ENCODE measurements at places on chromosomes 11 and 22.
A peak's percentile ranks its signal among the peaks of the same experiment; 100 is the strongest.

GRCh38 chr22:36292823-36293530 lies 40.0 kb downstream of the APOL1 start:
- no peak for DNase-seq

DNA sequence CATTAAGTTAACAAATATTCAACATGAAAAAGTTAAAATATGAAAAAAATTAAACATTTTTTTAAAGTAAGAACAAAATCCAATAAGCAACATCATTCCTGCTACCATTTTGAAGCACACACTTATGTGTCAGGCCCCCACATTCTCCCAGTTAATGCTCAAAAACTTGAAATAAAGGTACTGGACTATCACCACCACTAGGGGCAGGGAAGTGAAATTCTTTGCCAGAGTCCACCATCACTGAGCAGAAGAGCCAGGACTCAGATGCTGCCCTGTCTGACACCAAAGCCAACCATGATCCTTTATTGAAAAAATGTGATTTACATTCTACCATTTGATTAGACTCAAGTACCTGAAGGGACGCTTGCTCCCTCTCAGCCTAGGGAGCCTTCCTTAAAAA lies 39.1 kb downstream of the PITPNB start:
- no peak for DNase-seq

- no peak for DNase-seq
Observed at GRCh38 chr22:32063701-32064100, 20.6 kb downstream of the SLC5A1 start.

GRCh38 chr11:45646275-45646927 lies 19.0 kb downstream of the CHST1 start:
- no peak for DNase-seq

DNA sequence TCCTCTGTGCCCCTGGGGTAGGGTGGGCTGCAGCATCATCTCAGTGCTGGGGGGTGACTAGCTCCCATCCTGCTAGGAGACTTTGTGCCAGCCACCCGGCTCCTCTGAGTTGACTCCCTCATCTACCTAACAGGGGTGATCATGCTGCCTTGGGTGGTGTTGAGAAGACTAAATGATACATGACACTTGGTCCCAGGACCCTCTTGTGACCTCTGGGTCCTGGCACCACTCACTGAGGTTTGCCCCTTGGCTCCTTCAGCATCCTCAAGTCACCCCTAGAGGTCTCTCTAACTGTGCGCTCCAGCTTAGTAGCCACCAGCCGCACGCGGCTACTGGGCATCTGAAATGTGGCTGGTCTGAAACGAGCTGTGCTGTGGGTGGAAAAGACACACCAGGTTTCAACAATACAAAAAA lies 72.1 kb downstream of the LRRC32 start:
- DNase-seq = no peak

DNA sequence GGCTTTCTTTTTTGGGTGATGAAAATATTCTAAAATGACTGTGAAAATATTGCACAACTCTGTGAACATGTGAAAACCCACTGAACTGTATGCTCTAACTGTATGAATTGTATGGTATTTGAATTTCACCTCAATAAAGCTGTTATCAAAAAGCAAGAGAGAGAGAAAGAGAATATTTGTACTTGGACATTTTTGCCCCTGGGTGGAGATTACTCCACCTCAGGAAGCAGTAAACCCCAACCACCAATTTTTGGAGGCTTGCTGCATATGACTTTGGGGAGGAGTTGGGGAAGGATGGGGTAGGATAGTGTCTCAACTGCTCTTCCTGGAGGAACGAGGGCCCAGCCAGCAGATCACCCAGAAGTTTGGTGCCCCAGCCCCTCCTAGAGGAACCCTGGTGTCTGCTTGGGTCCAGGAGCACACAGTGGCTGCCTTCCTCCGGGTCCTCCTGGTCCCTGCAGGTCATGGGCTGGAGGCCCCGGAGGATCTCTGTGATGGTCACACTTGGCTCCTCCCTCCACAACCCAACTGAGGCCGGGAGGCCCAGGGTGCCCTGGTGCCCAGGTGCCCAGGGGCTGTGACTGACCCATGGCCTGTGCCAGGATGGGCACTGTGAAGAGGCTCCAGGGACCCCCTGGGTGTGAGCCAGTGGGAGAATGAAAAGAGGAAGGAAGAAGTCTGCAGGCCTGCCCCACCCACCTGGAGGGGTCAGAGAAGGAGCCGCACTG lies 15.3 kb upstream of the PICK1 start:
- peak; percentile 1 for DNase-seq

DNA sequence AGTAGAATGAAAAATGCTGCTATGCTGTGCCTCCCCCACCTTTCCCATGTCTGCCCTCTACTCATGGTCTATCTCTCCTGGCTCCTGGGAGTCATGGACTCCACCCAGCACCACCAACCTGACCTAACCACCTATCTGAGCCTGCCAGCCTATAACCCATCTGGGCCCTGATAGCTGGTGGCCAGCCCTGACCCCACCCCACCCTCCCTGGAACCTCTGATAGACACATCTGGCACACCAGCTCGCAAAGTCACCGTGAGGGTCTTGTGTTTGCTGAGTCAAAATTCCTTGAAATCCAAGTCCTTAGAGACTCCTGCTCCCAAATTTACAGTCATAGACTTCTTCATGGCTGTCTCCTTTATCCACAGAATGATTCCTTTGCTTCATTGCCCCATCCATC lies 14.9 kb upstream of the HBE1 start:
- no peak for DNase-seq

DNA sequence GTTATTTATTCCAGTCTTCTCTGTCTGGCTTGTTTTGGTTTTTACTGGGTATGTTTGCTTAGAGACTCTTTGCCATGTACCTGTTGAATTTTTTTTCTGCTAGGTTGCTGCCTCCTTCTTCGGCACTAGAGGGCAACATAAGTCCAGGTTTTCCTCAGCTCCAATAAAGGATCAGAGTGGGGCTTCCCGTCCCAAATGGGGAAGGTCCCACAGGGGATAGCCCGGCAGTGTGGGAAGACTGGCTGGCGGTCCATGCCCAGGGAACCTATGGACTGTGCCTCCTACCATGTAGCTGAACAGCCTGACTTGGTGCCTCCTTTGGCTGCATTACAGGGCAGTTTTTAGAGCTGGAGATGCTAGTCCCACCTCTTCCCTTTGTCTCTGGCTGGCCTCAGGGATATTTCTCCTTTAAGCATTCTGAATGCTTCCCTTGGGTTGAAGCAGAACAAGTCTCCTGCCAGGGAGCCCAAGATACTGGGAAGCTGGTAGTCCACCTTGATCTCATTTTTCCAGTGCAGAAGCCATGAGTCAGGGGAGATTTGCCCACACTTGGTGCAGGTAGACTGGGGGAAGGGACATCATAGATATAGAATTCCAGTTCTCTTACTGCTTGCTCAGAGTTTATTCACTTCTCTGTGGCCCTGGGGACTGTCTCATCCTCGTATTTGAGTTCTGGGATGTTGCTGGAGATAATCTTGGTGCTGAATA lies 60.2 kb downstream of the BRD1 start:
- peak; percentile 7 for DNase-seq

DNA sequence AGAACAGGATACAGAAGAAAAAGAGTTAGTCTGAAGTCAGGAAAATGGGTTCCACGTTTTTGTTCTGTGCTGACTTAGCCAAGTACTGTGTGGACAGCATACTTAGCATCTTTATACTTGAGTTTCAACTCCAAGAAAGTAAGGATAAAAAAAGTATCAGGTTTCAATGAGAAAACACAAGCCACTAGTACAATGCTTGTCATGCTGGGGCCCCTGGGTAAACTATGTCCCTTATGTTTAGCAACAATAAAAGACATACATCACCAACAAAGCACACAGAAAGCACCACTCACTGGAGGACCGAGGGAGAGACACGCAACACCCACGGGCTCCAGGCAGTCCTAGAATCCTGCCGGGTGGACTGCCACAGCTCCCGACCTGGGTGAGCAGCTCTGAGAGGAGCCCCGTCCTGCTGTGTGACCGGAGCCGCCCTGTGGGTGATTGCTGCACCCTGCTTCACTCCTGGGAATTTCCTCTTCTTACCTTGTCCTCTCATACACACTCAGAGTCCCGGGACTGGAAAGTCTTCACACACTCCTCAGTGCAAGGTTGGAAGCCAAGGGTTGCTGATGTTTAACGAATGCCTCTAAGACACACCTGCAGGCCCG lies 890.5 kb downstream of the BRD1 start:
- DNase-seq = no peak

GRCh38 chr11:9823439-9823838 lies 159.6 kb downstream of the SWAP70 start:
- no peak for DNase-seq

DNA sequence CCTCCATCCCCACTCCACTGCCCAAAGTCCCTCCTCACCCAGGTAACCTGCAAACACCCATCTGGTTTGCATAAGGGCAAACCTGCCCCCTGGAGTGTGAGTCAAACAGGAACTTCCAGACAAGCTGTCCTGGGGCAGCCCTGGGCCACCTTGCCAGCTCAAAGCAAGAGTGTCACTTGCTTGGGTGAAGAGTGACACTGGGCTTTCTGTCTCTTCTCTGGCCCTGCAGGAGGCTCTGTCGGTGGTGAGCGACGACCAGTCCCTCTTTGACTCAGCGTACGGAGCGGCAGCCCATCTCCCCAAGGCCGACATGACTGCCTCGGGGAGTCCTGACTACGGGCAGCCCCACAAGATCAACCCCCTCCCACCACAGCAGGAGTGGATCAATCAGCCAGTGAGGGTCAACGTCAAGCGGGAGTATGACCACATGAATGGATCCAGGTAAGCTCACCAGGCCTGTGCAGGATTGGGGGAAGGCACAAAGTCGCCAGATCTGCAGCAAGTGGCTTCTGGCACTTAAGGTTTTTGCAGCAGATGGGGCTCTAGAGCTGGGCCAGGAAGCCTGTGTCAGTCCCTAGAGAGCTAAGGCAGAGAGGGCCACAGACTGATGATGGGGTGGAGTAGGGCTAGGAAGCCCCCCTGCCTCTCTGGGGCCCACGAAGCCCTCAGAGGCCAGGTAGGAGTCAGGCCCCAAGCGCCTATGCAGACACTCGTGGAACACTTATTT lies 64.2 kb downstream of the FLI1 start:
- no peak for DNase-seq

GRCh38 chr11:71397331-71397860 lies 50.8 kb downstream of the DHCR7 start:
- no peak for DNase-seq

GRCh38 chr22:20423906-20424551 lies 13.6 kb downstream of the SCARF2 start:
- peak; percentile 87 for DNase-seq

- DNase-seq = no peak
Observed at GRCh38 chr11:110297076-110297725, 787 bp upstream of the RDX start.

GRCh38 chr22:50250555-50251476 lies at the start of gene HDAC10:
HDAC10 (minus strand) TSS chr22:50251265; CDS start chr22:50251032, 233 bp downstream.
- DNase-seq = peak; percentile 81

- DNase-seq = no peak
Observed at GRCh38 chr11:34049028-34049427, 2.5 kb upstream of the CAPRIN1 start.

GRCh38 chr11:130076778-130077481 lies 7.2 kb downstream of the APLP2 start:
- no peak for DNase-seq

GRCh38 chr22:36304429-36304828 lies 51.5 kb downstream of the APOL1 start:
- no peak for DNase-seq

DNA sequence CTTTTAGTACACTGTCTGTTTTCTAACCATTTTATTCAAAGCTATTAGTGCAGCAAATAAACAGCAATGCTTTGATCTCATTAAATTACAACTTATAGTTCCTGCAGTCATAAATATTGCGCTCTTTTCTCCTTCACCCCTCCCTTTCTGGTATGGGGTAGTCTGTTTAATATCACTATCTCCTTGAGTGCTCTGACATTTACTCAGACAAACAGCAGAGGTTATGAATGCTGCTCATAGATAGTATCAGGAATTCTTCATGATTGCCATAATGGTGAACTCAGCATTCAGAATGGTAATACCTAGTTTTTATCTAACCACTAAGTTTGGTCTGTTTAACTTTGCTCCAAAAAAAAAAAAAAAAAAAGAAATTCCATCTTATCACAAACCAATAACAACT lies 87.4 kb downstream of the EIF3M start:
- DNase-seq = no peak

DNA sequence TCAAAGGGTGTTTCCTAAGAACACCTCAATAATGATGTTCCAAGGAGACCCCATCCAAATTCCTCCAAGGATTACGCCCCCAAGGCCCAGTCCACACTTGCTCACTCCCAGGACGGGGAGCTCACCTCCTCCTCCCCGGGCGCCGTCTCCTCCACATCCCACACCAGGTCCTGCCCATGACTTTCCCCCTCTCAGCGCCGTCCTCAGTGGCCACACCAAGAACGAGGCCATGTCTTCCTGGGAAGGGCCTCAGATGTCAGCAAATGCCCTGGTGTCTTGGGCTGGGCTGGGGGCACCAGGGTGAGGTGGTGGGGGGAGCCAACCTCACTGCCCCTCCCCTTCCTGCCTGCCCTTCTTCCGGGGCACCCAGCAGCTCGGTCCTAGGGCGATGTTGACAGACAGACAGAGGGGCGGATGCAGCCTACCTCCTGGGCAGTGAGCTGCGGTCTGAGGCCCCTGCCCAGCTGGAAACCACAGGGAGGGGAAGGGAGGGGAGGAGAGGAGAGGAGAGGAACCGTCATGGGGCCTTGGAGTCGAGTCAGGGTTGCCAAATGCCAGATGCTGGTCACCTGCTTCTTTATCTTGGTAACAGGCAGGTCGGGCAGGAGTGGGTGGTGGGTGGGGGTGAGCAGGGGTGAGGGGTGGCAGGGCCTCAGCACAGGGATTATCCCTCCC lies at the start of the genes C11orf21 and TSPAN32:
Gene C11orf21, minus strand, starts transcription at position 288 of the 675 bp plus-strand sequence. Its CDS starts 110 bp downstream, at position 178.
Gene TSPAN32, plus strand, starts transcription at position 383 of the 675 bp plus-strand sequence. Its CDS starts 137 bp downstream, at position 520.
- peak; percentile 76 for DNase-seq

DNA sequence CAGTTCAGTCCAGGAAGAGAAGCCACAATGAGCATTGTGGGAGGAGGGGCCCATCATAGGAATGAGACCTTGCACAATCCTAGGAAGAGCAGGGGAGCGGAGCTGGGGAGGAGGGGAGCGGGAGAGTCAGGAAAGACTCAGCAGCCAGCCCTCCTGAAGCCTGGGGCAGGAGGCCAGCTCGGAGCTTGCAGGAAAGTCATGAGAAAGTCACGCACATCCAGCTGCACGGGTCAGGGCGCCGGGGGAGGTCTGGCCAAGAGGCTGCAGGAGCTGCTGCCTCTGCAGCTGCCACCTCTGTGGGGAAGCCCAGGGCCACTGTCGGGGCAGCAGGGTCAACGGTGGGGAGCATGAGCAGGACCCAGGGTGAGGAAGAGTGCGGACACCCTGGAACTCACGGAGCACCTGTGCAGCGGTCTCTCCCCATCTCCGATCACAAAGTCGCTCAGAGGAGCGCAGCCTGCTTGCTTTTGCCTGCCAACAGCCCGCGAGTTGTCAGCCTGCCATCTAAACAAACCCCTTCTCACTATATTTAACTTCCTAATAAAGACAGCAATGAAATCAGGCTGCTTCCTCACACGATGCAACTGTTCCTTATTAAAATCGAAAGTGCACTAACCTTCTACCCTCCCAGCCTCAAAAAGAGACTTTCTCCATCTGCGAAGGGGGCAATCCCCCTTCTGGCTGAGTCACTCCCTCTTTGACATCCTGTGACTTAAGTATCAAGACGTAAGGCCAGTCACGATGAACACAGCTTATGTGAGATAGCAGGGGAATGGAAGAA lies 52.9 kb upstream of the RTL6 start:
- DNase-seq = peak; percentile 76

Data from left hindlimb (tissue), 1 donor.